Stimulated activated CD8-positive, alpha-beta memory T cell treated with anti-CD3 and anti-CD28 coated beads, Interleukin-2, amount 100 ng/mL, for 1 hour (primary cell): ENCODE measurements at places on chromosomes 4 and X.

- no peak for DNase-seq
Observed at GRCh38 chr4:8029689-8030088, 90.0 kb upstream of the AFAP1 start.

DNA sequence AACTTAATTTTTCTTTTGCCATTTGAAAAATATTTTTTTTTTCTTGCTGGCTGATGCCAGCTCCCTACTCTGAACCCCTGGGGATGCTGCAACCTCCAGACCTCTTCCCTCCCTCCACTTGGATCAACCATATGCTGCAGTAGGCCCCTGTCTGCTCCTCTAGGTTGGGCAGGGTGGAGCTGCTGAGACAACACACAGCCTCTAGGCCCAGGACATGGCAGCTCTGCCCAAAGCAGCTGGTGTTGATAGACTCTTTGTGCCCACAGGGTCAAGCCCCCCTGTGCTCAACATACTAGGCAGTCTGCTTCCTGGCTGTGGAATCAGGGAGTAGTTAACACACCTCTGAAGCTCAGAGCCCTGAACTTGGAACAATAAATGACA lies 19.9 kb upstream of the CLNK start:
- DNase-seq: no peak

GRCh38 chr4:169330811-169331210 lies 60.1 kb upstream of the SH3RF1 start:
- DNase-seq: no peak

- no peak for DNase-seq
Observed at GRCh38 chr4:96406742-96407141, 566.8 kb downstream of the PDHA2 start.

- DNase-seq: no peak
Observed at GRCh38 chrX:134634691-134635090, 23.6 kb downstream of the PLAC1 start.

DNA sequence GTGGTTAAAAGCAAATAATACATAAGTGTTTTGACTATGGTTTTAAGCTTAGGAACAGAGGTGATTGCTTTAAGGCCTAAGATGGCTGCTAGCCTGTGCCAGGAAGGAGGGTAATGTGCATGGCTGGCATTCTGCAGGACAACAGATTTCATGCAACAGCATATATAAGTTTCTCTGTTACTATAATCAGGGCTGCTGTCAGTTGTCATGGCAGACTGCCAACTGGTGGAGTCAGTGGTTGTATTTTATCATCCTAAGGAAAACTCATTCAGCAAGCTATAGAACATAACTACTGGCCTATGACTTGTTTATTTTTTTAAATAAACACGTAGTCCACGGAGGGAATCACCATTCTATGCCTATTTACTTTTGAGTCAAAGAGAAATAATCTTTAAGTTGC lies 77.7 kb upstream of the DCAF8L1 start:
- no peak for DNase-seq

GRCh38 chr4:10535912-10536311 lies 78.7 kb upstream of the ZNF518B start:
- no peak for DNase-seq

DNA sequence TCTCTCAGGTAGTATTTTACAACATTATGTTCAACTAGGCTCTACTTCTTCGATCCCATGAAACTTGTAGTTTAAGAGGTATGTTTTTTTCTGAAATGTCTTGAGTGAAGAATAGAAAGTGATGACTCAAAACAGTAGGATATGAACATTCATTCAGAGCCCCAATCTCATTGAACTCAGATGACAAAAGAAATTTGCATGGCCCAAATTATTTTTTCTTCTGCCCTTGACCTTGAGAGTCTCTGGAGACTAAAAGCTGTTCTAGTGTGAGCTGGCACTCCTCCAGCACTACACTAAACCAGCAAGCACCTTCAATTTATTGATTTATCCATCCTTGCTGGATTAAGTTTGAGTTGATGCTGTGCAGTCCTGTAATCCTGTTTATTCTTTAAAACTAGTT lies 4.0 kb downstream of the DCLK2 start:
- DNase-seq: no peak

DNA sequence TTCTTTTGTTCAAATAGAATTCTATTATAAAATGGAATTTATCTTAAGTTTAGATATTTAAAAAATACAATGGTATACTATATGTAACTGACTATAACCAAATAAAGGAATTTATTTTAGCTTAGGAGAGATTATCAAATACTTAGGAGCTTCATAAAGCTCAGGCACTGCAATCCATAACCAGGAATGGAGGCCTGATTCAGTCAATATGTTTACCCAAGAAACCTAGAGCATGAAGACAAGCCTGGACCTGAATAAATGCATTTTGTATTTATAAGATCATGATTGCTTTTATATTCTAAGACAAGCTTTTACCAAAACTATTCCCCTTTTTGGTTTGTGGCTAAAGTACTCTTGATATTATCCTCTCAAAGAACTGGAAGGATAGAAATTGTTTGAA lies 742.6 kb downstream of the FAT4 start:
- DNase-seq: no peak

DNA sequence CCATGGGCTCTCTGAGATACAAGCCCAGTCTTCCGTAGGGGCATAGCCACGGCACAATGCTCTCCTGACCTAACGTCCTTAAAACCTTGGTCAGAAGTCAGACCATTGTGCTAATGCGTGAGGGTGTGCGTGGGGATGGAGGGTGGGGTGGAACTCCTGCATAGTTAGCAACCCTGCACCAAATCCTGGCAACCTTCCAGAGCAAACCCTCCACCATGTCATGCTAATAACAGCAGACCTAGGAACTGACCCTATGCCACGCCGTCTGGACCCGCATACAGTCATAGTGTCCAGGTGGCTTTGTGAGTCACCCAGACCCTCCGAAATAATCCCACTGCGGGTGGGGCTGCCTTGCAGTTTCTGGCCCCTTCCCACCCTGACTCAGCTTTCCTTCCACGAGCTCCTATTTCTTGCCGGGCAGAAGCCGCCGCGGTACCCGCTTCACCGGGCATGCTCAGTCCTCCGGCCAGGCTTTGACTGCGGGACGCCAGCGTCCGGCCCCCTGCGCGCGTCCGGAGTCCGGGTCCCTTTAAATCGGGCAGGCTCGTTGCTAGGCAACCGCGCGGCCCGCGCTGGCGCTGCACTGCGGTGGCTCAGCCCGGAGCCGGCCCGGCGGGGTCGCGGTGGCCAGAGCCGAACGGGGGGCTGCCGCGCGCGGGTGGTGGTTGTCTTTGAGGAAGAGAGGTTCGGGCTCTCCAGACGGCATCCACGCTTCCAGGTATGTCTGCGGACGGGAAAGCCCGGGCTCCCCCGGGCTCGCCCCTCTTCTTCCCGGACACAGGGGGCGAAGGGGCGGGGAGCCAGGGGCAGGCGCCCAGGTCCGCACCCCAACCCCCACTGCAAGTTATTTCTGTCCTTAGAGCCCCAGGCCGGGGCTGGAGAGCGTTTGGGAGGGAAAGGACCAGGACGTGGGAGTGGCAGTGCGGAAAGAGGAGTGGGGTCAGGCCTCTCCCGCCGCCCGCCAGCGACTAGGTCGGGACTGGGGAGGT lies at the start of gene CCDC160:
CCDC160 (plus strand) TSS at position 557 of the 989 bp plus-strand sequence. CDS start 7,619 bp downstream, outside the sequence.
- DNase-seq: no peak

GRCh38 chrX:23779025-23779424 lies 3.9 kb upstream of the SAT1 start:
- no peak for DNase-seq

DNA sequence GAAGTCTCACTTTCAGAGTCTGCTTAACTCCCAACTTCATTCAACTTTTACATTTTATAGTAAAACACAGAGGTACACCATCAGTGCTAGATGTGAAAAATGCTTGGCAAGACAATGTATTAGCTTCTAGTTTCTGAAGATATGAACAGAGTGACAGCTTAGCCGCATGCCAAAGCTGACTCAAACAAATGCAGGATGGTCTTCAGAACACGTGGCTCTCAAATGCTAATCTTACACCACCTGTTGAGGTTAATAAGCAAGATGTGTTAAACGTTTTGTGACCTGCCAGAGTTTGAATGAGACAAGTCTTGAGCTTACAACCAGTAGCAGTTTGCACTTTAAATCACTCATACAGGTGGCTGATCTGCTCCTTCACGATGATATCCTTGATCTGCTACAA lies 18.9 kb upstream of the GPM6B start:
- DNase-seq: no peak

DNA sequence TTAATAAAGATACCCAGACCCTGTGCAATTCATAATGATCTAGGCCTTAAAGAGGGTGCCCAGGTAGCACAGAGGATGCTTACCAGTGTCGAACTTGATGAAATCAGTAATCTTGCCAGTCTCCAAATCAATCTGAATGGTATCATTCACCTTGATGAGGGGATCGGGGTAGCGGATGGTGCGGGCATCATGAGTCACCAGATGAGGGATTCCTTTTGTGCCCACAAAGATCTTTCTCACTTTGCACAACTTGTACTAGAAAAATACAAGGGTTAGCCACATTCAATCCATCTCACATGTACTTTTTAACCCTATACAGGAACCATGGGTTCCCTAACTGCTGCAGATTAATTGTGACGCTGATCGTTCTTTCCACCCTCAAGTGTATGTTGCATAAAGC lies 3.3 kb downstream of the RPS4X start:
- DNase-seq: no peak

- DNase-seq: no peak
Observed at GRCh38 chr4:74431113-74431826, 13.7 kb upstream of the AREG start.

DNA sequence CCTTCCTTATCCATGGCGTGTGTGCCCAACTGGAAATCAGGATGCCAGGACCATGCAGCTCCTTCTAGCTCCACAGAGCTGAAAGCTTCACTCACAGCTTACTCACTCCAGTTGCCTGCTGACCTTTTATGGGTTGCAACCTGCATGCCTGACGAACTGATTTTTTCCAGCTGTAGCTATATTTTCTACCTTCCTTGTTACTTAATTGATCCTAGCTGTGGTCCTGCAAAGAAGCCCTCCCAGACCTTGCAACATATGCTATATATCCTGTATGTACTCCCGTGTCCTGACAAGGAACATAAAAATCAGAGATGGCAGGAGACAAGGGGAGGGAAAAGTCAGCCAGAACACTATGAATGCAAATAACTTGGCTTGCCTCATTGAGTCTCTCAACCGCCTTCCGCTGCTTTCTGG lies 135.3 kb upstream of the LDB2 start:
- no peak for DNase-seq

DNA sequence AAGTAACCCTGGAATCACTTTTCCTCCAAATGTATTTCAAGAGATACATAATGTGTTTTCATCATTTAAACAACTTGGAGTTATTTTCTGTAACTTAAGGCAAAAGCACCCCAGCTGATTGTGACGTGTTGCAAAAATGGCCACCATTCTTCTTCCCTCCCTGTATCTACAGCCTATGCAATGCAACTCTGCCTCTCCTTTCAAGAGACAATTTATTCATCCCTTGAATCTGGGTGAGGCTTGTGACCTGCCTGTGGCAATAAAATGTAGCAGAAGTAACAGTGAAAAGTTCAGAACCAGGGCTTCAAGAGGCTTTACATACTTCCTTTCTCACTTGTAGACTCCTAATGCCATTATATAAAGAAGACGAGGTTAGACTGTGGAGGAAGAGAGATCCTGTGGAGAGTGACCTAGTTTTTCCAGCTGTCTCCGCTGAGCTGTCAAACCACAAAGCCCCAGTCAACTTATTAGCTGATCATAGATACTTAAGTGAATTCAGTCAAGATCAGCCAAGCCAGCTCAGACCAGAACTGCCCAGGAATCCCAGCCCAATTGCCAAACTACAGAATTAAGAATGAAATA lies 81.0 kb upstream of the KLF3 start:
- DNase-seq: no peak

- no peak for DNase-seq
Observed at GRCh38 chrX:53486285-53486684, 52.1 kb upstream of the HSD17B10 start.

DNA sequence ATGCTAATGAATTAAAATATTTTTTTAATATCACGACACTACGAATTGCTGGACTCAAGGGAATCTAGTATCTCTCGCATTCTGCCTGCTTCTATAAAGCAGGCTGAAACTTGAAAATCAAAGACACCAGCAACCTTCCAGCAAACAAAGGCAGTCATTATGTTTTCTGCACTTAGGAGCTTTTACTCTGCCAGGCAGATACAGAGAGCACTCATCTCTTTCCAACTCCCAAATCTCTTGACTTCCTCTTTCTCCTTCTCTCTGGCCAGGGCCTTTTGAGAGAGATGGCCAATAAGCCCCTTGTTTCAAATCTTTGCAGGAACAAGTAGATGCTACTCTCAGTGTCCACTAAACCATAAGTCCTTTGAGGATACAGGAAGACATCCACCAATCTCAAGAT lies 95.2 kb upstream of the KLF3 start:
- no peak for DNase-seq

- DNase-seq: no peak
Observed at GRCh38 chr4:183808097-183808456, 97.0 kb upstream of the STOX2 start.

- DNase-seq: no peak
Observed at GRCh38 chr4:54727346-54727745, 69.6 kb downstream of the KIT start.

DNA sequence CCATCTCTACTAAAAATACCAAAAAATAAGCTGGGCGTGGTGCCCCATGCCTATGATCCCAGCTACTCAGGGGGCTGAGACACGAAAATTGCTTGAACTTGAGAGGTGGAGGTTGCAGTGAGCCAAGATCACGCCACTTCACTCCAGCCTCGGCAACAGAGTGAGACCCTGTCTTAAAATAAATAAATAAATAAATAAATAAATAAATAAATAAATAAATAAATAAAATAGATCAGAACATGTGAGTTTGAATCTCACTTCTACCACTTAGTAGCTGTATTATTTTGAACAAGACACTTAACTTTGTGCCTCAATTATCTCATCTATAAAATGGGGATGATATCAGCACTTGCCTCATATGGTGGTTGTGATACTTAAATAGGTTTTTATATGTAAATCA lies 90.2 kb downstream of the C4orf51 start:
- DNase-seq: no peak

DNA sequence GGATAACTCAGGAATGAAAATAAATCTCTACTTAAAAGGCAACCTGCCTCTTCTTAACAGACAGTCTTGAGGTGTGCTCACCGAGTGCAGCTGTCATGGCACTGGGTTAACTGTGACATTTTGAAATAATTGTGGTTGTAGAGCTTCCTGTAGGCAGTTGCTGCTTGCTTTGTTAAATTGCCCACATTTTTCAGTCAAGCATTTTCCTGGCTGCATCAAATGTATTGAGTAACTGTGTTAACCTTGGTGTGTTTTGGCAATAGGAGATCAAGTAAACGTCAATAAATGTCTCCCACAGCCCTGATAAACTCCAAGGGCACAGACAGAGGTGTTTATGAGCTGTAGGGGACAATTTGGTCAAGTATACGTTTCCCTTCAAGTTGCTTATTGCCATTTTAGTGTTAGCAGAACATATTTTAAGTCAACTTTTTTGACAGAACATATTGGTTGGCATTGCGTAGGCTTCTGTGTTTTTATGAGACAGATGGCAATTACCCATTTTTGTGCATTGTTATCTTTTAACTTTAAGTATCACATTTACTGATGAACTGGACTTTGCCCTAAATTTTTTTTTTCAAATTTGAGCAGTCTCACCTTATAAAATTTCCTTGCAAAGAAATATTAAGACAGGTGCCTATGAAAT lies 527.4 kb downstream of the C4orf33 start:
- DNase-seq: no peak
